SK-N-MC (cell line): ENCODE measurements at places on chromosomes 4 and X.

DNA sequence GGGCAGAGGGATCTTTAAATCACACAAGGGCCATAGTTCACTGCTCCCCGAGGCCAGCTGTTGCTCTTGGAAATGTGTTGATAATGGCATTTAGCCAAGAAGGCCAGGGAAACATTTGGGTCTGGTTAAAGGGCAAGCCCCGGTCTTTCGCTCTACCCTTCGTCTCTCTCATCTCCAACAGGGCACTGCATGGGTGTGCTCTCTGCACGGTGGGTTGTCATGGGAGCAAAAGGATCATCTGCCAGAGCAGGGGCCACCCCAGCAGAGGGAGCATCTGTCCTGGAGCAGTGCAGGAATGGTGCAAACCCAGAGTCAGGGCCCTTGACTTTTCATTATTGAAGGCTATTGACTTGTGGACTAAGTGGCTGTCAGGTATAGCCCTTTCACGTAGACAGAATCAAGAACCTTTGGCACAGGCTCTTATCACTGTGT lies 22.7 kb upstream of the PGRMC2 start:
- DNase-seq, result no peak

GRCh38 chrX:40460926-40461325 lies 119.8 kb upstream of the ATP6AP2 start:
- DNase-seq, result no peak

DNA sequence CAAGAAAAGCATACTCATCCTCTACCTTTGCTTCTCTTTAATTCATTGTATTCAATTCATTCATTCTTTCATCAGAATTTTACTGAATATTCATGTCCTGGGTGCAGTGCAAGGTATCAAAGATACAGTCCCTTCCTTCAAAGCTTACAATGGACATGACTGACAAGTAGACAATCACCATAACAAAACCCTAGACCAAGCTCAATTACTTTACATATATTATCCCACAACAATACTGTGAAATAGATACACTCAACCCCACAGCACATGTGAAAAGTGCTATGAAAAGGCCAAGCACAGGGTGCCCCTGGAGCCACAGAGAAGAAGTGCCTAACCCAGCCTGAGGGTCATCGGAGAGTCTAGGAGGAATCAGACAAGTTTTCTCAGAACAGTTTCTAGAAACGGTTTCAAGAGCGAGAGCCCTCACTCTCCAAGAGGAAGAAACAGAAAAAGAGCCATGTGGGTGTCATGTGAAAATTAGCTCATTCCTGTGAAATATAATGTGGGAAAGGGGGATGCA lies 15.3 kb downstream of the AMBN start:
- no peak for DNase-seq

- no peak for DNase-seq
Measured at GRCh38 chr4:163662768-163663167, 168.3 kb downstream of the TMA16 start.

GRCh38 chr4:108126806-108127205 lies 41.9 kb downstream of the LEF1 start:
- no peak for DNase-seq

DNA sequence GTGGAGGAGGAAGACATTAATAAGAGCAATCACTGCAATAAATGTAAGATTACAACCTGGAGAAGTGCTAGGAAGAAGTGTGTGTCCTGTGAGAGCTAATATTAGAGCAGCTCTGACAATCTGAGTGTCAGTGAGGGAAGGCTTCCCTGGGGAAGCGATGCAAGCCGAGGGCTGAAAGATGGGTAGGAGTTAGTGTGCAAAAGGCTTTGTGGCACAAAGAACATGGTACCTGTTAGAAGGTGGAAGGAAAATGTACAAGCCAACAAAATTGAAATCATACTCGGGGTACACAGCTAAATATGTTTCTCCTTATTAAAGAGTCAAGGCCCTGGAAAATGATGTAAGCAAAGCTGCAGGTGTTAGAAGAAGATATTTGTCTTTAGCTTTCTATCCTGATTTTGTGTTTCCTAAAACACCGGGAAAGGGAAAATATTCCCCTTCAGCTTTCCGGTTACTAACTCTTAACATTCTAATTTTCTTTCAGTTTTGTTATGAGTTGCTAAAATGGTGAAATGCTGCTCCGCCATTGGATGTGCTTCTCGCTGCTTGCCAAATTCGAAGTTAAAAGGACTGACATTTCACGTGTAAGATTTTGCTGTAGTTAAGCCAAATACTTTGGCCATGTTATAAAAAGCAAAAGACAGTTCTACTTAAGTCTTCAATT lies 808 bp downstream of the THAP6 start:
- no peak for DNase-seq

DNA sequence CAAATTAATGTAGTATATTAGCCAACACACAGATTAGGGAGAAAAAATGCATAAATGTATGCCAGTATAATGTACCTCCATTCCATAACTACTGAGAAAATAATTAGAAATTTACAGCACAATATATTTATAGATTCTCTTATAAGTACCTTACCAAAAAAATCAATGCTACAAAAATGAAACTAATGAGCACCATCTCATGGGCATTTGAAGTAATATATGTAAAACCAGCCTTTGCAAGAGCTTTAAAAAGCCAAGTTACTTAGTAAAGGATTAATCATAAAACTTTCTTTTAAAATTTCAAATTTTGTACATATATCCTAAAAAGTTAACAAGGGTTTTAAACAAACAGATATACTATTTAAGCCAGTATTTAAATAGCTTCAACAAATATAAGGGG lies 43.2 kb downstream of the LRBA start:
- DNase-seq, result no peak

- no peak for DNase-seq
Measured at GRCh38 chrX:10582215-10582733, 38.1 kb downstream of the MID1 start.

DNA sequence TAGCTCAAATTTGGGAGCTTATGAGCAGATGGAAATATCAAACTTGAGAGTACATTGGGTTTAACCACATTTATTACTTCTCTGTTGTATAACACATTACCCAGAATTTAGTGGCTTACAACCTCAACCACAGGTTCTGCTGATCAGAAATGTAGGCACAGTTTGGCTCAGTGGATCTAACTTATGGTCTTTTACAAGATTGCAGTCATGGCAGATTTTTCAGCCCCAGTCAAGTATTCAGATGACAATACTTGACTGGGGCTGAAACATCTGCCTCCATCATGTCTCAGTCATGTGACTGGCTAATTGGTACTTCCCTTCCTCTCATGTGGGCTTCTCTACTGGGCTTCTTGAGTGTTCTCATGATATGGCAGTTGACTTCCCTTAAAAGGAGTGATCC lies 44.0 kb upstream of the ADAD1 start:
- no peak for DNase-seq

- no peak for DNase-seq
Measured at GRCh38 chr4:1789552-1789951, 3.5 kb upstream of the FGFR3 start.

DNA sequence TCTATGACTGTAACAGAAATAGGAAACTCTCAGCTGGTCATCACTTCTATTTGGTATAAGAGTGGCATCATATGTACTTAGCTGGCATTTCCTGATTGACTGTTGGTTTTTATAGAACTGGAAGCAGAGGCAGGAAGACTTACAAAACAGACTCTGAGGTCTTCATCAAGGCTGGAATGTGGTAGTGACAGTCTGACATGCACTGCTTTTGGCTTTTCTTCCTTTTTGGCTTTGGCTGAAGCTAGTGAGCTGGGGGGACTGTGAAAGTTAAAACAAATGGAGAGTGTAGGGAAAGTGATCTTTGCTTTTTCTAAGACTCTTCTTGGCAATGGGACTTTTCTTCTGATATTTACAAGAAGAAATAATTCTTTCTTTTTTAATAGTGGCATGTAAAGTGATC lies 121.1 kb upstream of the SLC4A4 start:
- DNase-seq, result no peak

DNA sequence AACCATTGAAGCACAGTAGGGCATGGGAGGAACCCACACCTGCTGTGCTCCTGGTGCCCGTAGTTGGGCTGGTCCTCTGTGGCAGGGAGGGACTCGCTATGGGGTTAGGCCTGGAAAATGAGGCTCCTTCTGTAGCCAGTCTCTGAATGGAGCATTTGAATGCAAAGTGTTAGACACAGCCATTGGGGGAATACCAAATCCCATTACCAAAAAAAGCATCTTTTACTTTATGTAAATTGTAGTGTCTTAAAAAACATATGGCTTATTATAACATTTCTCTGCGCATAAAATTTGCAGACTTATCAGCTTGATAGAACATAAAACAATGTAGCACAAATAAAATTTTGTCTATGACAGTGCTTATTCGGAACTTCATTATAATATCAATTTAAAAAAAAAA lies 129.2 kb upstream of the PDLIM3 start:
- DNase-seq, result no peak

- no peak for DNase-seq
Measured at GRCh38 chrX:134670134-134670924, 12.1 kb upstream of the PLAC1 start.

DNA sequence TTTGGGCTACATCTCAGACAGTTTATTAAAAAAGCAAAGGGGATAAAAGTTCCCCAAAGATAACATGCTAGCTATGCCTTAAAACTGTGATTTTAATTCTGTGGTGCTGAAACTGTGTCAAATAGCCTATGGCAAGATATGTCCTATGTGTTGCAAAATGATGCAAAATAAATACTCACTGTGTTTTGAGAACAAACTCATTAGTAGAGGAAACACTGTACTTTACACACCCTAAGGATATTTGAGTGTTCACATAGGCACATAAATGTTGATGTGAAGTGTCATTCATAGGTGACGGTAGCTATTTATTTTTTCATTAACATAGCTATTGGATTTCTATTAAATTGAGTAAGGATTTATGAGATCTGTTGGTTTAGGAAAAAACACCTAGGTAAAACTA lies 351.9 kb downstream of the FAT4 start:
- DNase-seq, result no peak

DNA sequence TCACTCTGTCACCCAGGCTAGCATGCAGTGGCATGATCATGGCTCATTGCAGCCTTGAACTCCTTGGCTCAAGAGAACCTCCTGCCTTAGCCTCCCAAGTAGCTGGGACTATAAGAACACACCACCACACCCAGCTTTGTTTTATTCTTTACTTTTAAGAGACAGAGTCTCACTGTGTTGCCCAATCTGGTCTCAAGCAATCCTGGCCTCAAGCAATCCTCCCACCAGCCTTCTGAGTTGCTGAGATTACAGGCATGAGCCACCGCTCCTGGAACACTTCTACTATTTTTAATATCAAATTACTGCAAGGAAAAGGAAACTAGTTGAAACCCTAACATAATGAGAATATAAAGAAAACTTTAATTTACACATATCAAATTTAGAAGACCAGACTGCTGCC lies 85.4 kb downstream of the FAM13A start:
- DNase-seq, result no peak

- no peak for DNase-seq
Measured at GRCh38 chrX:9131066-9131465, 97.1 kb upstream of the FAM9B start.

DNA sequence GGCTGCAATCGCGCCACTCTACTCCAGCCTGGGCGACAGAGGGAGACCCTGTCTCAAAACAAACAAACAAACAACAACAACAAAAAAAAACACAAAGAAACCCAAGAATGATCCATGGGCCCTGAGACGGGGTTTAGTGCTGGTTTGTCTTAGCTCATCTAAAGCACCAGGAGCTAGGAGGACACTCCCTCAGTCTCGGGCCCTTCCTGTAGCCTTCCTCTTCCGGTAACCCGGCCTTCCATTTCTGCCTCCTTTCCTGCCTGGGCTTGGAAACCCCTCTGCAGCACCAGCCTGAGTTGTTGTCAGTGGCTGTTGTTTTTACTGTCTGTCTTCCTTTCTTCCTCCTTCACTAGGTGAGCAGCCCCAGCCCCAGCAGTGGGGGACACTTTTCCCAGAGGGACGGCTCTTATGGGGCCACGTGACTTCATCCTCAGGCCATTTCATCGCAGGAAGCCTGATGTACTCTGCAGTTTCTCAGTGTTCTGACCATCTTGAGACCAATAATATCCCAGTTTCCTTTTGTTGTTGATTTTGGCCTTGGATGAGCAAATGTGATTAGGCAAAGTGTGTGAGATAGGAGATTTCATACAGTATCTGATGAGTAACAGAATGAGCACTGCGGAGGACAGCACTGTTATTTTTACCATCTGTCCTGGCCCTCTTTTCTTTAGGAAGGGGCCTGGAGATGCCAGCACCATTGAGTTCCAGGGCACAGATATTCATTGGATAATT lies 90.1 kb downstream of the ANAPC4 start:
- DNase-seq, result no peak

- no peak for DNase-seq
Measured at GRCh38 chrX:689983-690382, 59.4 kb downstream of the SHOX start.

- no peak for DNase-seq
Measured at GRCh38 chr4:141636771-141637460, 533 bp downstream of the IL15 start.

DNA sequence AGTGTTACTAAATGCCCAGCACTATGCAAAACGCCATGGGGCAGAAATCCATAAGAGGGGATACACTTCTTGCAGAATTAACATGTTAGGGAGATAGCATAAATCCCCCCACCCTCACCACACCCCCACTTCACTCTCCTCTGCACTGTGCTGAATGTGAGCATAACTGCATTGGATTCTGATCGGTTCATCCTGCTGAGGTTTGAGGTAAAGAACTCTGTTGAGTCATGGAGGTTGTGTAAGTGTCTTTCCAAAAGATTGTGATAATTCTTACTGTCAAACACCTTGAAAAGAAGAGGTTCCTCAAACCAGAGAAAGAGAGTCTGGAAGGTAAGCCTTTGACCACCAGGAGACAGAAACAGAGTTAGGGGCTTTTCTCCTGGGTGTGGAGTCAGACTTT lies 43.6 kb downstream of the RBM47 start:
- DNase-seq, result no peak

DNA sequence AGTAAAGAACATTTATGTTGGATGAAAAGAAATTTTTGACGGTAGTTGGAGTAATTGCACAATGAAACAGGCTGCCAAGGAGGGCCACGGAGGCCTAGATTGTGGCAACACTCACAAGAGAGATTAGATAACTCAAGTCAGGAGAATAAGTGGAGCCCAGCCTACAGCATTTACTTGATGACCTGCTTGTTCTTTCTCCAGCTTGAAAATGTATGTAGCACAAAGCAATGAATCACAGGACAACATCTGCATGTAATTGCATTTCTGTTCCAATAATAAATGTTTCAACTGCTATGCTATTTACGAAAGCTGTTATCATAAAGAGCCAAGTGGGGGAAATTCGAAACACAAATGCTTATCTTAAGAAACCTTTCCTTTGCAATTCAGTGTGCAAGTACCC lies 221.2 kb upstream of the MID1 start:
- DNase-seq, result no peak
